ENCODE measurements at places on chromosomes 16 and 17.
A peak's percentile ranks its signal among the peaks of the same experiment; 100 is the strongest.

DNA sequence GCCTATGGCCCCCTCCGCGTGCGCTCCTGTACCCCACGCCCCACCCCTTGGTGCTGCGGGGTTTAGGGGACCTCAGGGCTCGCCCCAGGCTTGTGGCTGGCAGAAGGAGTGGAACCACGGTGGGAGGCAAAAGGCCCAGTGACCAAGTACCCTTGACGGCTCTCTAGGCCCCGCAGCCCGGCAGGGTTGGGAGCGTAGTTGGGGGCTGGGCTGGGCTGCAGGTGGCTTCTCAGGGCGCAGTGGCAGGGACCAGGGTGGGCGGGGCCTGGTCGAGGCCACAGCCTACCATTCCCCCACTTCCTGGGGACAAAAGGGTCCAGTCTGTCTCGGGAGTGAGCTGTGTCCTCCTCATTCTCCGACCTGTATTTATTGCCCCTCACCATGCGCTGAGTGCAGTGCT, 124.9 kb downstream of the RBFOX3 start:
- DNase-seq: no peak

- DNase-seq: no peak
Observed at GRCh38 chr16:9545522-9546437, 454.3 kb downstream of the HAPSTR1 start.

DNA sequence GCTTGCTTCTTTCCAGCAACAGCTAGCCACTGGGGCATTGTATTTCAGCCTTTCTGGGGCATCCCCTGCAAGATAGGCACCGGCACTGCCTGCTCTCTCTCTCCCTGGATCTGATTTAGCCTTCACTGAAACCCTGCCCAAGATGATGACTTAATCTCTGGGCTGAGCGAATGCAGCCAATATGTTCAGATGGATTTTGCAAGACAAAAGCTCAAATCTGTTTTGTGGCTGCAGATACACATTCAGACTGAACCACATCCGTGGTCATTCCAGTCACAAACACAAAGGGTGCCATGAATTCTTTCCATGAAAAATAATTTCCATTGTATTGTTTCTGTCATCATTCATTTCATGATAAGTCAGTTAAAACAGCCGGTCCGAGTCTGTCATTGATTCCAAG, 24.2 kb downstream of the SOST start:
- no peak for DNase-seq

DNA sequence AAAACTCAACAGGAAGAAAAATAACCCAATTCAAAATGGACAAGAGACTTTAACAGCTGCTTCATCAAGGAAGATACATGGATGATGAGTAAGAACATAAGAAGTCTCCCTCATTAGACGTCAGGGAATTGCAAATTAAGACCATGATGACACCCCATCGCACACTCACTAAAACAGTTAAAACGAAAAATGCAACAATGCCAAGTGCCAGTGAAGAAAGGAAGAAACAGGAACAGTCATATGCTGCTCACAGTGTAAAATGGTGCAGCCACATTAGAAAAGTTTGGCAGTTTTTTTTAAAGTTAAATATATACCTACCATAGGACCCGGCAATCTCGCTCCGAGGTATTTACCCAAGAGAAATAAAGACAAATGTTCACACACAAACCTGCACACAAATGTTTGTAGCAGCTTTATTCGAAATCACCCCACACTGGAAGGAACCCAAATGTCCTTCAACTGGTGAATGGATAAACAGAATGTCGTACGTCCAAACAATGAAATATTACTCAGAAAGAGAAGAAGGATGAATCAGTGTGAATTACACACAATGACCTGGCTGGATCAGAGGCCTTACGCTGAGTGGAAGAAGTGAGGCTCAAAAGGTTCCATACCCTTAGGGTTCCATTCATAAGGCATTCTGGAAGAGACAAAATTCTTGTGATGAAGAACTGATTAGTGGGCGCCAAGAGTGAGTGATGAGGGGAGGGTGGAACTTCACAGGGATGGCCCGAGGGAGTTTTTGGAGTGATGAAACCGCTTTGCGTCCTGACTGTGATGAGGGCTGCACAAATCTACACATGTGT, 110.3 kb downstream of the C16orf95 start:
- DNase-seq: peak; percentile 74

DNA sequence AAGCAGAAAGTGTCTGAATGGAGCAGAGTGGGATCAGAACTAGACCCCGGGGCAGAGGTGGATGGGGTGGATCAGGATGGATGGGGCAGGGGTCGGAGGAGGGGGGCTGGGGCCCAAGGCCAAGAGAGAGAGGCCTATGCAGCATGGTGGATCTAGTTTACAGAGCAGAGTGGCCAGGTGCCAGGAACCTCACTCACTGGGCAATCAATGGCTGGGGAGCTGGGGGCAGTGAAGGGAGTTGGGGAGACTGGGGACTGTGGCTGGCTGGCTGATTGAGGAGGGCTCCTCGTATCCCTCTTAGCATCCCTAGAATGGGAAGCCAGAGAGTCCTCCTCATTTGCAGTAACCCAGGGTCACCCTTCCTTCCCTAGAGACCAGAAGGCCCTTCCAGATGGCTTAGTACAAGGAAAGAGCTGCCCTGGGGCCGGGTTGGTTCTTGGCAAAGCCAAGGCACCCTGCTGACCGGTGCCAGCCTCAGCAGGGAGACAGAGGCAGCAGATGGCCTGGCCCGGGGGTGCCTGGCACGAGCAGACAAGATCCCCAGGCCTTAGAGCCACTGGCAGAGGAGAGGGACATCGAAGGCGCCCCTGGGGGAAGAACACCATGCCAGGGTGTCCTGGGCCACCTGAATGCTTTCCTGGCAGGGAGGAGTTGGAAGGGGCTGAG, 36.8 kb downstream of the SRCIN1 start:
- DNase-seq: no peak

DNA sequence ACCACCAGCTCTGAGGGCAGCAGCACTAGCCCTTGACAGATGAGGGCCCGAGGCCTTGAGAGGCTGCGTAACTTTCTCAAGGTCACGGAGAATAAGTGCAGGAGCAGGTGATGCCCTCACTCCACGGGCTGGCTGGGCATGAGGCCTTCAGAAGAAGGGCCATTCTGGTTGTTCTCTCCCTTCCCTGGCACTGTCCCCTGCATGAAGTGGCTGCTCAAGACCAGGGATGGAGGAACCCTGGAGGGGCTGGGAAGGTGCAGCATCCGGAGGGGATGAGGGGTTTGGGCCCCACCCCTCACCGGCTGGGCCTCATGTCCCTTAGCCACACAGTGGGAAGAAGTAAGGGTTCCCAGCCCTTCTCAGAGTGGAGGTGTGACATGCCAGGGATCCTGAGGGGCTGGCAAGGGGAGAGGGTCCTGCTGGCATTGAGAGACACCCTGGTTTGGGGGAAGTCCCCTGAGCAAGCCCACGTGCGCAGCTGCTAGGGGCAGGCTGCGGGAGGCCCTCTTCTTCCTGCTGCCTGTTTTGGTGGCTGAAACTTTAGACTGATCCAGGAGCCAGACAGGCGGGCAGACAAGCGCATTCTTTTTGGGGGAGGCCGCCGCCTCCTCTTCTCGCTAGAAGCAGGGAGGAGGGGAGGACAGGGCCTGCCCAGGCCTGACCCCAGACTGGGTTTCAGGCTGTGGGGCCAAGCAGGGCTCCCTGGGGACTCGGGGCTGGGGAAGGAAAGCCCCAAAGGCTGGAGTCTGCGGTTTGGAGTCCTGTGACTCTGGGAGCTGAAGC, 74.0 kb downstream of the N4BP1 start:
- peak; percentile 73 for DNase-seq

DNA sequence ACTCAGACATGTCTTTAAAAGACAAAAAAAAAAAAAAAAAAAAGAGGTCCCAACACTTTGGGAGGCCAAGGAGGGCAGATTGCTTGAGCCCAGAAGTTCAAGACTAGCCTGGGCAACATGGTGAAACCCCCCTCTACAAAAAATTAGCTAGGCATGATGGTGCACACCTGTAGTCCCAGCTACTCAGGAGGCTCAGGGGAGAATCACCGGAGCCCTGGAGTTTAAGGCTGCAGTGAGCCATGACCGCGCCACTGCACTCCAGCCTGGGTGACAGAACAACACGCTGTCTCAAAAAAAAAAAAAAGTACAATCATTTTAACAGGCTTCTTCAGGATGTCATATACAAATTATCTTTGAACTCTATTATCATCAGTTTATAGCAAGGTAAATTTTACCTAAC, 22.0 kb downstream of the C16orf87 start:
- no peak for DNase-seq

DNA sequence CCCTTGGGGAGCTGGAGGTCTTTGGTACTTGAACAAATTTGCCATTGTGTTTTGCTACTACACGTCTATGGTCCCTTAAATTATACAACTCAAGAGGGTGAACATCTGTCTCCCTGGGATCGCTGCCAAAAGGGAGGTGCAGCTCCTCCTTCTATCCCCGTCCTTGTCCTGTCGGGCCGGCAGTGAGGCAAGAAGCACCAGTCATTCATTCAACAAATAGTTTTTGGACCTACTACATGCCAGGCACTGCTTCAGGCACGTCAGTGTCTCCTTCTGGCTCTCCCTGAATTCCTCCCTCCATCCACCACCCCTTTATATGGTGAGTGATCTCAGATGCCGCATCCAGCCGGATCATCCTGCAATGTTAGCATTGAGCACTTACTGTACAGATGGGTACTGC, 2.2 kb upstream of the RPL38 start:
- DNase-seq: peak; percentile 69

DNA sequence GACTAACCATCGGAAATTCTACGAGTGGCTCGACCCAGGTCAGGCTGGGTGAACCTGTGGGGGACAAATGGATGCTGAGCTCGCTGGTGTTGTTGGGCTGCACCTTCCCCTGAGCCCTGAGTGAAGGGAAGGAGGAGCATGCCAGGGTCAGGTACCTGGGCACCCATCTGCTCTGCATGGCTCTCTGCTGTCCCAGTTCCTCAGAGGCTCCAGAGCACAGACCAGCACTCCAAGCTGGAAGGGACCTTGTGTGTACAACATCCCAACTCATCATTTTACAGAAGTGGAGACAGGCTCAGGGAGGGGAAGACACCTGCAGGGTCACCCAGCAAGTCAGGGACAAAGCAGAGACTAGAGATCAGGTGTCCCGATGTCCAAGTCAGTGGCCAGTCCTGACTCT, 84.9 kb upstream of the NLRP1 start:
- DNase-seq: no peak

DNA sequence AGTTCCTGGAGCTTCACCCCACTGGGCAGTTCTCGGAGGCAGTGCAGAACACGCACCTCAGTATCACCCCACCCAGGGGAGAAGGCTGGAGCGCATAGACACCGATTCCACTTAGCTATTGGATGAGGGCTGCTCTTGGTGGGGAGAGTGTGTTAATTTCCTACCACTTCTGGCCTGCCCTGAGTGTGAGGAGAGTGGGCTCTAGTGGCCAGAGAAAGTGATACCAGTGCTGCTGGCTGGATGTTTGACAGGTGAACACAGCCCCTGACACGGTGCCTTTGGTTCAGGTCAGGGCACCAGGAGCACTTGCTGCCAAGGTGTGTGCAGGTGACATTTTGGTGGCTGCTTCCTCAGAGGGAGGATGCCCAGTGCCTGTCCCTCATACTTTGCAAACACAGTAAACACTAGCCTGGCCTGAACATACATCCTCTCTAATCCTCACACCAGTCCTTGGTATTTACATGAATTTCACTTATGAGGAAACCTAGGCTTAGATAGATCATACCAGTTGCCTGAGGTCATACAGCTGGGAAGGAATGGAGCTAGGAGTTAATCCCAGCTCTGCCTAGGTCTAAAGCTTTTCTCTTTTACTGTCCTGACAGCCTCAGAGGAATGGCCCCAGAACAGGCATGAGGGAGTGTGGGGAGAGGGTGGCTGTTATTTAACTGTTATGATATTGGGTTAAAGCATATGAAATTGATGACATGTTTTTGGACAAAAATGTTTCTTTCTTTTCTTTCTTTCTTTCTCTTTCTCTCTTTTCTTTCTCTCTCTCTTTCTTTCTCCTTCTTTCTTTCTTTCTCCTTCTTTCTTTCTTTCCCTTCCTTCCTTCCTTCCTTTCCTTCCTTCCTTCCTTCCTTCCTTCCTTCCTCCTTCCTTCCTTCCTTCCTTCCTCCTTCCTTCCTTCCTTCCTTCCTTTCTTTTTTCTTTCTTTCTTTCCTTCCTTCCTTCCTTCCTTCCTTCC, 21.0 kb upstream of the ITGAX start:
- DNase-seq: no peak

DNA sequence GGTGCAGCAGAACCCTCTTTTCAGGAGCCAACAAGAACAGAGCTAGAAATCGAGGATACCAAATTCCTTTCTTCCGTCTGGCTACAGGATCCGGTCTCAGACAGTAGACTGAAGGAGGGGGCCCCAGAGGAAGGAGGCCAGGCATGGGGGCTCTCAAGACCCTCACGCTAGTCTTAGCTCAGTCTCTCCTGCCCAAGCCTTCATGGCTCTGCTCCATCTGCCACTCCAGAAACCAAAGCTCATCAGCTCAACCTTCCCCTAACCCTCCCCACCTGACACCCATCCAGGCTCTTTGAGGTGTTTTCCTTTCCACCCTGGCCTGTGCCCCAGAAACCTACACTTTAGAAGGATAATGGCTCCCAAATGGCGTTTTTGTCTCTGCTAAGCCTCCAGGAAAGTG, 6.2 kb upstream of the TMEM92 start:
- no peak for DNase-seq

DNA sequence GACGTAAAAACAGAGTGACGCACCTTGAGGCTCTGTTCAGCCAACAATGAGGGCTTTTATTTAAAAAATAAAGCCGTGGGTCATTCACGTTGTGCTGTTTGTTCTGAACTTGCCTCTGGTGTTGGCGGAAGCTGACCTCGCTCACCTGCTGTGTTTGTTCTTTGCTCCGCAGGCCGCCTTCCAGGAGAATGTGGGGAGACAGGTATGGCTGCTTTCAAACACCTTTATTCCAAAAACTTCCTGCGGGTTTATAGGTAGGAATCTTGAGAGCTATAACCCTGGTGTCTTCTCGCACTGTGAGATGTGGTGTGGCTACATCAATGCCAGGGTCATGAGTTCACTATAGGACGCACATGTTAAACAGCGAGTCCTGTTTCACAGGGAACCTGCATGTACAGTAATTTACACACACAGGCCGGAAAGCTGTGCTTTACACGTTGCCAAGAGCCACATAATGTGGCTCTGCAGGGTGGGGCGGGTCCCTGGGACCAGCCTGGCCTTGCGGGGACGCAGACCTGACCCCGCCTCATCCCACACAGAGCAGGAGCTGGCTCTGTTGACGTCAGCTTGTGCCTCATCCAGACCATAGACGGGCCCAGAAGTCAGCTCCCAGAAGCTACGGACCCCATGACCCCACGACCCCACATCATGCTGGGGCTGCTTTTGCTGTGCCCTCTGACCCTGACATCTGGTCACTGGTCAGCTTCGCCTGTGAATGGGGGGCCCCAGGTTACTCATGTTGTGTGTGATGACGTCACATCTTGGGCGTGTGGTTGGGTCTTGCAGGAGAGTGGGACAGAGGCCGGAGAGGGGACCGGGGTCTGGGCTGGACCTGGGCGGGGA, 49.9 kb upstream of the ZNF750 start:
- DNase-seq: no peak
